ENCODE measurements at places on chromosomes 12 and 14.

DNA sequence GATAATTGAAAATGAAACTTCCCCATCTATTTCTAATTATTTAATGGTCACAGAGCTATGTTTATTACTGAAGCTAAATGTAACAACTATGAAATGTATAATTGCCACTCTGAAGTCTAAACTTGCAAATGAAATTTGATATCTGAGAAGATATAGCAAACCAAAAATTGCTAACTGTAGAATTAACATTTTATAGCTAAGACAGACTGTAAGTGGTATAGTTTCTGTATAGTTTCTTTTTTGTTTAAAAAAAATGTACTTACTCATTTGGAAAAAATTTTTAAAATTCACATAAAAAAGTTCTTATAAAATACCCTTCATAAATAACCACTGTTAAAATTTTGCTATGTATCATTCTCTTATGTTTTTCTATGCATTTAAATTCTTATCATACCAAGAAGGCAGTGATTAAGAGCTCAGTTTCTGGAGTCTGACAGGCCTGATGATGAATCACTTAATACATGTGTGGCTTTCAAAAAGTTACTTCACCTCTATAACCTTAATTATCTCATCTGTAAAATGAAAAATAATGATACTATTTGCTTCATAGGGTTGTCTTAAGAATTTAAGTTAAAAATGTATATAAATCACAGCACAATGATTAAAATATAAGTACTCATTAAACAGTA is 214.7 kb upstream of the GARIN2 start:
- no peak for DNase-seq

- DNase-seq: no peak
Observed at GRCh38 chr14:59354666-59355065, 110.5 kb downstream of the GPR135 start.

- DNase-seq: no peak
Observed at GRCh38 chr14:105333020-105333490, 18.5 kb downstream of the PACS2 start.

GRCh38 chr14:79453276-79453675 is 758.0 kb downstream of the DIO2 start:
- DNase-seq: no peak

GRCh38 chr14:76767681-76768656 is 6.7 kb downstream of the VASH1 start:
- no peak for DNase-seq

GRCh38 chr14:102451064-102451352 is 58.6 kb downstream of the ANKRD9 start:
- DNase-seq: no peak

DNA sequence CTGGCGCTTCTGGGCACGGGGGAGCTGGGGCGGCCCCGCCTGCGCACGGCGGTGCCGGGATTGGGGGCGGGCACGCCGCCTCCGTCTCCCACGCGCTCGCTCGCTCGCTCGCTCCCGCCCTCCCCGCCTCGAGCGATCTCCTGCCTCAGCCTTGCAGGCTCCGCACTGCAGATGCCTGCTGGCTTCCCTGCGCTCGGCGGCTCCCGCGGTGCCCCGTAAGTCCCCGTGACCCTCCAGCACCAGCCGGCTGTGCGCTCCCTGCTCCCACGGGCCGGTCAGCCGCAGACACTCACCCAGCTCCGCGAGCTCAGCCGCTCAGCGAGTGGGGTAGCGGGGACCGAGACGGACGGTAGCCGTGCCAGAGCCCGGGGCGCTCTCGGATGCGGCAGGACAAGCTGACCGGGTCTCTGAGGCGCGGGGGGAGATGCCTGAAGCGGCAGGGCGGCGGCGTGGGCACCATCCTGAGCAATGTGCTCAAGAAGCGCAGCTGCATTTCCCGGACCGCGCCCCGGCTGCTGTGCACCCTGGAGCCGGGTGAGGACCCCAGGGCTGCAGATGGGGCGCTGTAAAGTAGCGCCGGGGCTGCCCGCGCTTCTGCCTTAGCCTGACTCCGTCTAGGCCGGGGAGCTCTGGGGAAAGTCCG is at the start of gene TBC1D30:
Gene TBC1D30 (plus strand): TSS at position 148 of the 643 bp plus-strand sequence. CDS start 233 bp downstream, at position 381.
- DNase-seq: no peak

- no peak for DNase-seq
Observed at GRCh38 chr14:62734831-62735230, 310.4 kb downstream of the KCNH5 start.

Measured in stimulated activated CD4-positive, alpha-beta T cell treated with anti-CD3 and anti-CD28 coated beads, Interleukin-1b, Interleukin-23, amount 100 ng/mL, for 1 hour (primary cell).